LHCN-M2 (cell line): ENCODE measurements at places on chromosomes 1 and 21. TPM values are rescaled to one million over a fixed set of nuclear protein-coding genes. Genes with fewer than 3 reads are reported as not detected.

GRCh38 chr1:247445526-247446356 is 12.2 kb downstream of the OR2B11 start:
- no peak for DNase-seq

DNA sequence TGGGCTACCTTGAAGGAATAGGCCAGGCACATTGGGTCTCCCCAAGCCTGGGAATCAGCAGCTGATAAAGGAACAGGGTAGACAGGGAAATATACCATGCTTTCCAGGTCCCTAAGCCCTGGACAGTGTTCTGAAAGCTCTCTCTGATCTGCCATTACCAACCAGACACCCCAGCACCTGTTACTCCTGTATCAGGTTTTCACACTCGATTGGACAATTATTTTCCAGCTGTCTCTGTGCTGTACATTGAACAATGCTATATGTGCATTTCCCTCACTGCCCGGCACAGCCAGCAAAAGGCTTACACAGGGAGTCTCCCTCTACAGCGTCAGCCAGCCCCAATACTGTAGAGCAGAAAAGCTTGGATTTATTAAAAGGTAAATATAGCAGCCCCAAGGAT is 4.7 kb downstream of the CFAP45 start:
- no peak for DNase-seq

DNA sequence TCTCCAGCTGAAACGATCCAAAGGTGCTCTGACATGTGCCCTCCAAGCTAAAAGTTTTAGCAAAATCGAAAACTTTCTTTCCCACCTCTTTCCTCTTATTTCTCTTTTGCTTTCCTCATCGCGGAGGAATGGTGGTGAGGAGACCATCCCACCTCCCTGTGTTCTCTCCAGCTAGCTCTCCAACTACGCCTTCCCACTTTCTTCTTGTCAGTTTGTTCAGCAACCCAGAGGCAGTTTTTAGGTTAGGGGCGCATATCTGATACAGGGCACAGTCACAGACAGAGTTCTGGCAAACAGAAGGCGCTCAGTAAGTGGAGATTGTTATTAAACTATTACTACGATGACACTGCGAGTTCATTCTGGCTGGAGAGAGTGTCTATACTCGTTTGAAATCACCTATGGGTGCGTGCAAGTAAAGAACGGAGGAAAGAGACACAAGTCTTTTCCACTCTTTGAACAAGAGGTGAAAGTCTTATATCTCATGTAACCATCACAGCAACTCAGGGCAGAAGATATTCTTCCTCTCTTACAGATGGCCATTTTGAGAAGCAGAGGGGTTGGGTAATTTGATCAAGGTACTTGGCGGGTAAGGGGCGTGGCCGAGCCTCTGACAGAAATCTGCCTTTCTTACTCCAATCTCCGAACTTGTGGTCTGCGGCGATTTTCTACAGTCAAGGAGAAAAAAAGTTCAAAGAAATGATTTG is 13.9 kb downstream of the HLX start:
- DNase-seq, result no peak

The VCAM1 gene
- 0.51 and 0.63 TPM in 2 replicates for total RNA-seq

DNA sequence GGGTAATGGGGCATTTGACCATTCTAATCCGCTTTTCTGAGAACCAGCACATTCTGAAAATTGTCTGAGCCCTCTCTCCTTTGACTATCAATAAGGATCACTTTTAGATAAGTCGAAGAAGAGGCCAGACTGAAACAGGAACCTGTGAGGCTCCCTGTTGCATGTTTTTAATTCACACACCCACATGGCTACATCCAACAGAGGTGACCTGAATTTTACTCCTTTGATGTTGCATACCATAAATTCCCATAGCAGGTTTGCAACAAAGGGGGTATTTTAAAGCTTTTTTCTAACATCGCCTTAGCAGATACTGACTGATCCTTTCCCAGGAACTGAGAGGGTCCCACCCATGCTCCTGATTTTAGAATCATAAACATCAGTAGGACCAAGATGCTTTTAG is 450.8 kb downstream of the USP25 start:
- DNase-seq, result no peak

- DNase-seq, result no peak
These were observed 4.1 kb downstream of the SH3BGRL3 start for GRCh38 chr1:26283871-26284596.

GRCh38 chr1:168755800-168756418 is 26.9 kb upstream of the DPT start:
- no peak for DNase-seq

DNA sequence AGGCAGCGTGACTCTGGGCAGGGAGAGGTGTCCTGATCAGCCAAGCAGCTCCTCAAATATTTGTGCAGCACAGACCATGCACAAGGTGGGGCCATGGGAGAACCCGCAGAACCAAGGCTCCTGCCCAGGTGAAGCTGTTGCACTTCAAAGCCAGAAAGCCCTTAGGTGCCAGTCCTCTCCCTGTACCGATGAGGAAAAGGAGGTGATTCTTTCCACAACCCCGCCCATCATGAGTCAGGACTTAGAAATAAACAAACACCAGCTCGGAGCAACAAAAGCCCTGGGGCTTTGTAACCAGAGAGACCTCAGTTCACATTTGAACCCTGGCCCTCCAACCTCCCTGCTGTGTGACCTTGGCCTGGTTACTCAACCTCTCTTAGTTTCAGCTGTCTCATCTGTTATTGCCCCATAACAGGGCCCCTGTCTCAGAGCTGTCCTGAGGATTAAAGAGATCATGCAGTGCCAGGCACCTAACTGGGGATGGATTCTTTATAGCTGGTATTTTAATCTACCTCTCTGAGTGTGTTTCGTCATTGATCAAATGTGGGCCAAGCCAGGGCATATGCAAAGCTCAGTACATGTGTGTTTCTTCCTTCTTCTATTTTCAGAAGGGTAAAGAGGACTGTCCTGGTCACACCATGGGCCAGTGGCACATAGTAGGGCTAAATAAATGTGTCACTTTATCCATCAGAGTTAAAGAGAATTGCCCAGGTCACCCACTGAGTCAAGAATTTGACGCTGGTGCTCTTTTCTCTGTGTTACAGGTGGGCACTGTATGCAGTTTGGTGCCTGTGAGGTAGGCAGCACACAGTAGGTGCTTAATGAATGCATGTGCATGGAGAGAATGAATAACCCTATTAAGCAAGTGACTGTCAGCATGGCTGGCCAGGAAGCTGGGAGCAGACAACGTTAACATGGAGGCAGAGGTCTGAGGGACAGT is 1.4 kb downstream of the LDLRAD1 start:
- DNase-seq, result peak; percentile 52

The BSND gene
- total RNA-seq, result not detected in 2 replicates

DNA sequence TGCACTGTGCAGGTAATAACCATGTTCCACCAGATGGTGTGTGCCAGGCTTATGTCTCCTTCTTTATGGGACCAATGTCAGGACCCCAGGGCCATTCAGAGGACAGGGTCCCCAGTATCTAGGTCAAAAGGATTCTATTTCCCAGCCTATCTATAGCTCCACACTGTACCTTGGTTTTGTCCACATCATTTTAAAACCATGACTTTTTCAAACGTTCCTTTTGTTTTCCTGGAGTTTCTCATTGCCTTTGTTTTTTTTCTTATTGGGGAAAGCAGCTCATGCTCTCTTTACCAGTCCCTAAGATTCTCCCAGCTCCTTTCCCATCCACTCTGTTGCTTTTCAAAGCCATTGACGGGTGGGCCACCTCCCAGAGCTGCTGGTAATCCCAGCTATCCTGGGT is 12.6 kb downstream of the PLCH2 start:
- no peak for DNase-seq

GRCh38 chr1:236009191-236009590 is 55.7 kb downstream of the NID1 start:
- no peak for DNase-seq

GRCh38 chr1:182484531-182485257 is 34.7 kb downstream of the RGSL1 start:
- DNase-seq, result peak; percentile 10

The CRP gene
- total RNA-seq, result not detected in 2 replicates

- DNase-seq, result no peak
These were observed 110.1 kb downstream of the VPS13D start for GRCh38 chr1:12339811-12340543.

DNA sequence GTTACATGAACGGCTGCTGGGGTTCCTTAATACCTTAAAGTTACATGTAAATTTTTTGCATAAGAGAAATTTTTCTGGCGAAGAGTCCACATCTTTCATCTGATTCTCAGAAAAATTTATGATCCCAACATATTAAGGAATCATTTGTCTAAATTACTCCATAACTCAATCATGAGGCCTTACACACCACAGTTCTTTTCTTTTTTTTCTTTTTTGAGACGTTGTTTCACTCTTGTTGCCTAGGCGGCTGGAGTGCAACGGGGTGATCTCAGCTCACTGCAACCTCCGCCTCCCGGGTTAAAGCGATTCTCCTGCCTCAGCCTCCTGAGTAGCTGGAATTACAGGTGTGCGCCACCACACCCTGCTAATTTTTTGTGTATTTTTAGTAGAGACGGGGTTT is 2.1 kb upstream of the S100A11 start:
- no peak for DNase-seq

The CELA3B gene
- not detected in 2 replicates for total RNA-seq

DNA sequence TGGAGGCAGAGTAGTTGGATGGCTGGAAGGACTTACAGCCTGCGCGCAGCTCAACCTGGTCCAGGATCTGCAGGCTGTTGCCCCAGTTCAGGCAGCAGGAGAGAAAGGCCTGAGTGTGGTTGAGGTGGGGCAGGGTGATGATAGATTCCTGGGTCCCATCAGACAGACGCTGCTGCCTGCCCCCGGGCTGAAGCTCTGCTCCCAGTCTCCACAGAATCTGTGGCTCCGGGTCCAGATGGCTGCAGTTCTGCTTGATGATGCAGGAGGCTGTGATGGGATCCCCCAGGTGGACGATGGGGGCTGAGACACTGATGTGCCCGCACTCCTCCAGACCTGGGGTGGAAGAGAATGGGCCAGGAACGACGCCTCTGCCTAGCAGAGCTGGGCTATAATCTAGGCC is 7.4 kb downstream of the CSF3R start:
- no peak for DNase-seq

GRCh38 chr1:20322825-20323612 is 32.3 kb downstream of the VWA5B1 start:
- no peak for DNase-seq

GRCh38 chr1:160402001-160402795 is 1.8 kb downstream of the VANGL2 start:
- DNase-seq, result no peak

DNA sequence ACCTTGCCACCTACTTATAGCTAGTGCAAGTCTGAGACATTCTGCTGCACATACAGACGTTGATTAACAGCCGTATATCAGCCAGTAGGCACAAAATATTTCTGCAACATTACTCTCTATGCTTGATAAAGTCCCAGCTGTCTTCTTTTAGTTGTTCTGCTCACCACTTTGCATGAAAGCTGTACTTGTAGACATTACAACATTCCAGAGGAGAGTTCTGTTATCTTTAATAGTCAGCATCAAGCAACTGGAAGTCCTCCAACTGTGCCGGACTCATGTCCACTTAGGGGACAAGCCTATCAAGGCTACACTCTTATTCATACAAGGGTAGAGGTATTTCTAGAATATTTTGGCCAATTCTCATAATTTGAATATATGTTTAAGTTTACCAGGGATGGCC is 50.0 kb downstream of the CACHD1 start:
- no peak for DNase-seq

GRCh38 chr1:53982034-53982762 is 35.8 kb downstream of the LDLRAD1 start:
- DNase-seq, result peak; percentile 62

The SPRR2G gene
- total RNA-seq, result not detected in 2 replicates

DNA sequence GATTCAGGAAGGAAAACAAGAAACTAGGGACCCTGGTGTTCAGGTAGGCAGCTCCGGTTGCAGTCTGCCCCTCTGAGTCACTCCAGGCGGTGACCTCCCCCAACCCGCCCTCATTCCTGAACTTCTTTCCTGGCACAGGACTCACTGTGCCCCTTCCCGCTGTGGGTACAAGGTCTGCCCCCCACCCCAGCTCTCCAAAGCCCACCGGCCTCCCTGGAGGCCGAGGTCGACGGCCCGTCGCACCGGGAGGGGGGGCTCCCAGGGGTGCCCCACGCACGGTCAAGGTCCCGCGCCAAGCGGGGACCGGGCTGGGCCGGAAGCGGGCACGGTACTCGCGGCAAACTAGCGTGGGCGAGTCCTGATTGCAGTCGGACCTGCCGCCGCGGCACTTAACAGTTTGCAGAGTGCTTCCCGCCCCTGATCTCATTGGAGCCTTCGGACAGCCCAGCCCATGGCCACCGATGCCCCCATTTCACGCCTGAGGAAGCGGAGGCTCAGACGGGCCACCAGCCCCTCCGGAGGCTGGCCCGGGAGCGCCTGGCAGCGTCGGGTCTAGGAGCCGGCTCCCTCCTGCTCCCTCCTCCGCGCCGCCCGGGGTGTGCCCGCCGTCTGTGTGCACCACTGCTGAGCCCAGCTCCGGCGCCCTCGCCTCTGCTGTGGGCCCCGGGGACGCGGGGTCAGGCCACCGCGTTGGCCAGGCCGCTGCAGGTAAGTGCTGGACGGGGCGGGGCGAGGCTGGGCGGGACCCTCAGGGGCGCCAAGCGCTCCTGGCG is at the start of gene GJB3:
TSS of gene GJB3 (plus strand) at position 144 of the 773 bp plus-strand sequence. CDS start 3,549 bp downstream, outside the sequence.
- no peak for DNase-seq

GRCh38 chr1:46444466-46444865 is 45.2 kb upstream of the DMBX1 start:
- no peak for DNase-seq

DNA sequence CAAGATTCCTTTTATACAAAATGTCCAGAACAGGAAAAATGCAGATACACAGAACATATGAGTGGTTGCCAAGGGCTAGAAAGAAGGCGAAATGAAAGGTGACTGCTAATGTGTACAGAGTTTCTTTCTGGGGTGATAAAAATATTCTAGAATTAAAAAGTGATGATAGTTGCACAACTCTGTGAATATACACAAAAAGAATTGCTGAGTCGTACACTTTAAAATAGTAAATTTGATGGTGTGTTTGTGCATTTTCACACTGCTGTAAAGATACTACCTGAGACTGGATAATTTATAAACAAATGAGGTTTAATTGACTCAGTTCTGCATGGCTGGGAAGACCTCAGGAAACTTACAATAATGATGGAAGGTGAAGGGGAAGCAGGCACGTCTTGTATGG is 23.9 kb downstream of the KLHDC7A start:
- no peak for DNase-seq

DNA sequence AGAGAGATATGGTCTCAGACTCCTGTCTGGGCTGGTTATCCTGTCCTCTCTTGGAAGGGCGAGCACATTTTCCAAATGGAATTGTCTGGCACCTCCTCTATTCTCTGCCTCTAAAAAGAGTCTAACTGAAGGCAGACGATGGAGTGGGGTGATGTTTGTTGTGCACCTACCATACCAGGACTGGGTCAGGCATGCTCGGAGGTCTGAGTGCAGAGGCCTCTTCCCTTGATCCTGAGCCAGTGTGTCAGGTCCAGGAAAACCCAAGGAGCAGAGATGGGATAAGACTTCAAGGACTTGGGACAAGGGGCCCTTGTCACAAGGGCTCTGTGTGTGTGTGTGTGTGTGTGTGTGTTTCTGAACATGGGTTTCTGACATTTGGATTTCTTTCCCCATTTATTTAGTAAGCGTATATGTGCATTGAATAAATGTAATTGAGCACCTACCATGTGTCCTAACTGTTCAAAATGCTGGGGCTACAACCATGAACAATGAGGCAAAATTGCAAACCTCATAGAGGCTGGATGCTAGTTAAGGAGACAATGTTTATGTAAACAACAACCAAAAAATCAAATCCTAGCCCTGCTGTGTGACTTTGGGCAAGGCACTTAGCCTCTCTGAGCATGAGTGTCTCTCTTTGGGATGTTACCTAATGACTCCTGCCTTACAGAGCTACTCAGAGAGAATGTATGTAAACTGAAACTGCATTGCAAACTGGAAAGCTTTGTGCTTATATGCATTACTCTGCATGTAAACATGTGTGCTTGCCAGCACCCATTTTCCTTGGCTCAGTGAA is 276.3 kb downstream of the FOXD2 start:
- no peak for DNase-seq

The MROH7 gene
- total RNA-seq, result not detected in 2 replicates
